Esophagus squamous epithelium (tissue), 5 donors: ENCODE measurements at places on chromosomes 1 and 21.

- no peak for DNase-seq
- no peaks in the 10 kb centered on the region for H3K36me3 ChIP-seq
- no peaks in the 10 kb centered on the region for H3K4me1 ChIP-seq
- no peak overlapping the region for H3K4me3 ChIP-seq
- no peak overlapping the region for H3K27ac ChIP-seq
Measured at GRCh38 chr21:35204125-35204524, 155.0 kb upstream of the RUNX1 start.

DNA sequence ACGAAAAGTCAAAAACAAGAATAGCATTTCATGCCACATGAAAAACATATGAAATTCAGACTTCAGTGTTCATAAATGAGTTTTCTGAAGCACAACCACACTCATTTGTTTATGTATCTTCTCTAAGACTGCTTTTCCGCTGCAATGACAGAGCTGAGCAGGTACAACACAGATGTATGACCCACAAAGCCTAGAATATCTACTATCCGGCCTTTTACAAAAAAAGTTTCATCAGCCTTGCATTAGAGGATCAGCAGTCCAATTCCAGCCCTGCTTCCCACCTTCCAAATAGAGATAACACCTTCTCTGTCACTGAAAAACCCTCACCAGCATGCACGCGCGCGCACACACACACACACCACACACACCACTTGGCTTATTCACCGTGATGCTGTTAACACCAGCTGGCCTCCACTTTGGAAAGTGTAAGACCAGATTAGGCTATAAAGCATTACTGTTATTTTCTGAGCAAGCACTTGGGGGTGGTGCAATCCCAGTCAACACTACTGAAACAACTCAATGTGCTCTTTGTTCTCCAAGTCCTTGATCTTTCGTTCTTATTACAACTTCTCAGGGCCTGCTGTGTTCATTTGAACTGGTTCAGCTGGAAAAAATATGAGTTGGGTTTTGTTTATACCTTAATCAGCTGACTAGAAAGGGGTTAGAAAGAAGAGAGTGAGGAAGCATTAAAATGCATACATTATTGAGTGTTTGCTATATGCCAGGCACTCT is 90.0 kb downstream of the GLUL start:
- H3K27ac ChIP-seq: peak overlapping the region; percentile 33
- no peaks in the 10 kb centered on the region for H3K36me3 ChIP-seq
- no peak for DNase-seq
- H3K27me3 ChIP-seq: no peaks in the 10 kb centered on the region
- peaks cover 53% of the 10 kb centered on the region for H3K4me1 ChIP-seq

- H3K27ac ChIP-seq: no peak overlapping the region
- no peaks in the 10 kb centered on the region for H3K36me3 ChIP-seq
- no peaks in the 10 kb centered on the region for H3K4me1 ChIP-seq
- no peak for DNase-seq
- H3K4me3 ChIP-seq: no peak overlapping the region
Measured at GRCh38 chr1:225953315-225953714, 12.3 kb upstream of the LEFTY2 start.

GRCh38 chr1:84430546-84430945 is 32.3 kb downstream of the DNASE2B start:
- no peak for DNase-seq
- H3K36me3 ChIP-seq: no peaks in the 10 kb centered on the region
- H3K4me3 ChIP-seq: no peak overlapping the region

DNA sequence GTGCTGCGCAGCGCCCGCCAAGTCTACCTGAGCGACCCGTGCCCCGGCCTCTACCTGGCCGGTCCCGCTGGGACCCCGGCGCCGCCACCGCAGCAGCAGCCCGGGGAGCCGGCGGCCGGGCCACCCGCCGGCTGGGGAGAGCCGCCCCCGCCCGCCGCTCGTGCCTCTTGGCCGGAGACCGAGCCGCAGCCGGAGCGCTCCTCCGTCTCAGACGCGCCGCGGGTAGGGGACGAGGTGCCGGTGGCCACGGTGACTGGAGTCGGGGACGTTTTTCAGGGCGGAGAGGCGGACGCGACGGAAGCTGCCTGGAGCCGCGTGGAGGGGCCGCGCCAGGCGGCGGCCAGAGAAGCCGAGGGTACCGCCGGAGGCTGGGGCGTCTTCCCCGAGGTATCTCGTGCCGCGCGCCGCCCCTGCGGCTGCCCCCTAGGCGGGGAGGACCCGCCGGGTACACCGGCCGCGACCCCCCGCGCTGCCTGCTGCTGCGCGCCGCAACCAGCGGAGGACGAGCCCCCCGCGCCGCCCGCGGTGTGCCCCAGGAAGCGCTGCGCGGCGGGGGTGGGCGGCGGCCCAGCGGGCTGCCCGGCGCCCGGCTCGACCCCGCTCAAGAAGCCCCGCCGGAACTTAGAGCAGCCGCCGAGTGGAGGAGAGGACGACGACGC is 646 bp downstream of the IER5 start:
- peak overlapping the region; percentile 98 for H3K27ac ChIP-seq
- no peaks in the 10 kb centered on the region for H3K27me3 ChIP-seq
- H3K36me3 ChIP-seq: no peaks in the 10 kb centered on the region
- H3K4me3 ChIP-seq: peak overlapping the region; percentile 97

GRCh38 chr1:233010146-233010545 is 59.7 kb downstream of the NTPCR start:
- H3K4me3 ChIP-seq: no peak overlapping the region
- no peak for DNase-seq
- no peaks in the 10 kb centered on the region for H3K4me1 ChIP-seq
- no peak overlapping the region for H3K27ac ChIP-seq
- H3K27me3 ChIP-seq: no peaks in the 10 kb centered on the region

DNA sequence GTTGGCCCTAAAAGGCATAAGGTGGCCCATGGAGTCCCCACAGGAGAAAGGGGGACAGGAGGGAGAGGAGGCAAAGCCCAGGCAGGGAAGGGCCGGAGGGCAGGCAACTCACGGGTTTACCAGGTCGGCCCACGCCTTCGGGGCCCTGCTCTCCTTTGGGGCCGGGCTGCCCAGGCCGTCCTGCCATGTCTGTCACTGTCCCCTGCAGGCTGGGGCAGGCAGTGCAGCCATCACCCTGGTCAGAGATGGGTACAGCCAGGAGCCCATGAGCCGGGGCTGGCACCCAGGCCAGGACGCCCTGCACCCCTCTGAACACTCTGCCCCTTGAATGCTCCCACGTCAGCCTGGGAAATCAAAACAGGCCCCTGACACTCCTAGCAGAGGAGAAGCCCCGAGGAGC is 19.8 kb downstream of the COL16A1 start:
- no peak for DNase-seq
- no peak overlapping the region for H3K27ac ChIP-seq
- no peak overlapping the region for H3K4me3 ChIP-seq
- H3K4me1 ChIP-seq: no peaks in the 10 kb centered on the region
- no peaks in the 10 kb centered on the region for H3K27me3 ChIP-seq
- H3K36me3 ChIP-seq: no peaks in the 10 kb centered on the region

GRCh38 chr1:71835442-71835813 is 446.9 kb downstream of the NEGR1 start:
- H3K36me3 ChIP-seq: no peaks in the 10 kb centered on the region
- H3K4me1 ChIP-seq: no peaks in the 10 kb centered on the region
- no peaks in the 10 kb centered on the region for H3K27me3 ChIP-seq
- H3K27ac ChIP-seq: no peak overlapping the region

GRCh38 chr1:22340873-22341272 is 110.8 kb upstream of the ZBTB40 start:
- H3K27me3 ChIP-seq: no peaks in the 10 kb centered on the region
- no peak for DNase-seq
- H3K4me1 ChIP-seq: no peaks in the 10 kb centered on the region
- H3K36me3 ChIP-seq: no peaks in the 10 kb centered on the region
- no peak overlapping the region for H3K4me3 ChIP-seq

DNA sequence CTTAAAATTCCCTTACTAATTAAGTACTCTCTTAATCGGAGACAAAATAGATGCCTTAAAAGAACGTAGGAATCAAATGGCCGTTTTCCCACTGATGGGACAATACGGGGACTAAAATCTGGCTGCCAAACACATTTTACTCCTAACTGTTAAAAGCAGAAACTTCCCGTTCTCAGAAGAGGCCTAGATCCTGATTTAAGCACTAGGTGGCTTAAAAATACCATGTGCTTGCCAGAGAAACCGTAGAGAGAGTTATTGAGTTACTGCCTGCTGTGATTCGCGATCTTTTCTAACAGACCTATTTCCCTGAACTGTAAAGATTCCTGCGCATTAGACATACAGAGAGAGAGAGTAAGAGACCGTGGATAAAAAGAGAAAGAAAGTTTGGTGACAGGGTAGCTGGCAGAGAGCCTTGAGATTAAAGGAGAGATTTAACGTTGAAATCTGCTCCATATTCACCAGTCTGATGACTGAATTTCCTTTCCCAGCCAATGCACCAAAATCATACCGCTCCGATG is 54.4 kb upstream of the STUM start:
- H3K27ac ChIP-seq: no peak overlapping the region
- H3K4me3 ChIP-seq: no peak overlapping the region

- H3K4me3 ChIP-seq: peak overlapping the region; percentile 14
- H3K36me3 ChIP-seq: no peaks in the 10 kb centered on the region
- no peak for DNase-seq
- no peaks in the 10 kb centered on the region for H3K27me3 ChIP-seq
- peak overlapping the region; percentile 16 for H3K27ac ChIP-seq
Measured at GRCh38 chr21:16426936-16427335, 697.2 kb downstream of the USP25 start.

DNA sequence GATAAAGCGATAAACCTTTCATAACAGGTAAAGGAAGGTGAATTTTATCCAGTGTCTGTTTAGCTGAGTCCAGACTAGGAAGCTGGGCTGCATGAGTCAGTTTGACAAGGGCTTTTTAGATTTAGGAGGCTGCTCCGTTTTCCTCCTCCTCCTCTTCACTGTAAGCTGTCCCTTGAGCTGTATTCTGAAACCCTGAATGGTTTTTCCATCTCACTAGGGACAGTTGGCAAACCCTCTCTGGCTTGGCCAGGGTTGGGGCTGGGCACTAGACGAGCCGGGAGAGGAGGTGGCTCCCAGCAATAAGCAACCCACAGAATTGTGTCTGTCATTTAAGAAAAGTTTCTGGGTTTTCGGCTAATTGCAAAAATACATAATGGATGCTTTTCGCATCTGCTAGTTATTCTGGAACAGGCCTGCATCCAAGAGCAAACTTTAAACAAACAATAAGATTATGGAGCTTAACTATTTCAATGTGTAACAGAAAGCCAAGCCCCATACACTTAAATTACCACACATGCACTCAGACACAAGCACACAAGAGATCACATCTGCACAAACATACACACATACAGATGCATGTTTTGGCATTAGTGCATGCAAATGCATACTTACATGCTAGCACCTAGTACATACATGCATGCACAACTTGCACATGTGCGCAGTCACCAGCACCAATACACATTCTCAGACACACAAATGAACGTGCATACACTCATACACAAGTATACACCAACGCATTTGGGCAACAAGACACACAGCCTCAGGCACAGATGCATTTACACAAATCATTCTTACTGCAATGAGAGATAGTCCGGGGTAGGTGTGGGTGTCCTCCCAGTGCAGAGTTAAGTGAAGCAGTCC is 27.8 kb upstream of the FOXE3 start:
- no peak overlapping the region for H3K4me3 ChIP-seq
- no peak overlapping the region for H3K27ac ChIP-seq
- H3K27me3 ChIP-seq: no peaks in the 10 kb centered on the region
- no peaks in the 10 kb centered on the region for H3K36me3 ChIP-seq
- peaks cover 20% of the 10 kb centered on the region for H3K4me1 ChIP-seq
- DNase-seq: no peak

- H3K4me3 ChIP-seq: peak overlapping the region; percentile 60
- H3K4me1 ChIP-seq: peaks cover 47% of the 10 kb centered on the region
- H3K36me3 ChIP-seq: no peaks in the 10 kb centered on the region
- no peak for DNase-seq
- peaks cover 4% of the 10 kb centered on the region for H3K27me3 ChIP-seq
- peak overlapping the region; percentile 82 for H3K27ac ChIP-seq
Measured at GRCh38 chr1:6420454-6421042, 829 bp upstream of the HES2 start.

- no peak overlapping the region for H3K4me3 ChIP-seq
- peaks cover 29% of the 10 kb centered on the region for H3K36me3 ChIP-seq
- peak overlapping the region; percentile 39 for H3K27ac ChIP-seq
Measured at GRCh38 chr1:15883326-15883725, 35.8 kb downstream of the SPEN start.

DNA sequence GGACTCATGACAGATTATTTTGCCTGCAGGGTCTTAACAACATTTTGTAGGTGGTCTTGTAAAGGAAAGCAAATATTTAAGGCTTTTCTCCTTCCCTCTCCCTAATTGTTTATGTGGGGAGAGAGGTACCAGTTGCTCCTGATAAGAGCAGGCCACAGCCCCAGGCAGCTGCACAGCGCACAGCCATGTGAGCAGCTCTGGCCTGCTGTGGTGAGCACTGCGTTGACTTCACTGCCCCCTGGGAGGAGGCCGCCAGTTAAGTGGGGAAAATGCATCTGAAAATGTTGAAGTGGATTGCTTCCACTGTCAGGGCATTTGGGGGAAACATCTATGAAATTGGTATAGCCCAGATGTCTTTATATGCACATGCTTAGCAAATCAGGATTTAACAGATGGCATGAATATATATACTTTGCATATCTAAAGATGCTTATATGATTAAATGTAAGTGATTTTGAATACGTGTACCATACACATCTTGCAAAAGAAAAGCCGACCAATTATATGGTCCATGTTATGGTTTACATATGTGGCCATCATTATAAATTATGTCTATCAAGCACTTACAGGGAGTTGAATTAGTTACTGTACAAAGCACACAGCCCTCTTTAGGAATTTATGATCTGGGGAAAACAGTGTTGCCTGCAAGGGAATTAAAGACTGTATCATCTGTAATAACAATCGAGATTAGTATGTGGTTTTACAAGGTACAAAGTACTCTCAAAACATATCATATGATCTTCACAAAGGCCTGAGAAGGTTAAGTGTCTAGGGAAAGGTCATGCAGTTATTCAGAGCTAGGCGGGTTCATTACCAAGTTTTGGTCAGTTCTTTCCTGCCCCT is 132.1 kb downstream of the RHOU start:
- no peak overlapping the region for H3K27ac ChIP-seq
- H3K27me3 ChIP-seq: peaks cover 5% of the 10 kb centered on the region
- H3K4me3 ChIP-seq: no peak overlapping the region

DNA sequence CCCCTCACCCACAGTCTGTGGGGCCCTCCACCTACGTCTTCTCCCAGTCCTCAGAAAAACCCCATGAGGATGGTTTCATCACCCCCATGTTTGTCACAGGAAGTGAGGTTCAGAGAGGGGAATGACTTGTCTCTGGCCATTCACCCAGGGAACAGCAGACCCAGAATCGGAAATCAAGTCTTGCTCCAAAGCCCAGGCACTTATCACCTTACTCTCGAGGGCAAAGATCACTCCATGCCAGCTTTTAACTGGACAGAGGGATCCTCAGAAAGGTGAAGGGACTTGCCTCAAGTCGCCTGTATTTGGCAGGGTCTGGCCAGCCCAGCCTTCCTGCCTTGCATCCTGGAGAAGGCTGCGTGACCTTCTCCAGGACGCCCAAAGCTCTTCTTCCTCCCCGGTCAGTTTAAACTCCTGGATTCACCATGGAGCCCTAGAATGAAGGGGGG is 57.9 kb upstream of the SSBP3 start:
- H3K36me3 ChIP-seq: no peaks in the 10 kb centered on the region
- no peak for DNase-seq
- peaks cover 15% of the 10 kb centered on the region for H3K4me1 ChIP-seq
- no peak overlapping the region for H3K27ac ChIP-seq
- H3K4me3 ChIP-seq: no peak overlapping the region

GRCh38 chr1:226046240-226046639 is 16.3 kb upstream of the H3-3A start:
- H3K27me3 ChIP-seq: no peaks in the 10 kb centered on the region
- no peaks in the 10 kb centered on the region for H3K4me1 ChIP-seq
- H3K27ac ChIP-seq: no peak overlapping the region
- no peak for DNase-seq
